ENCODE measurements at places on chromosomes 6 and 20. TPM values are rescaled to one million over a fixed set of nuclear protein-coding genes. Genes with fewer than 3 reads are reported as not detected.

NECAB3 gene
- 13.3 TPM for total RNA-seq

PI3 gene
- not detected for total RNA-seq

DNA sequence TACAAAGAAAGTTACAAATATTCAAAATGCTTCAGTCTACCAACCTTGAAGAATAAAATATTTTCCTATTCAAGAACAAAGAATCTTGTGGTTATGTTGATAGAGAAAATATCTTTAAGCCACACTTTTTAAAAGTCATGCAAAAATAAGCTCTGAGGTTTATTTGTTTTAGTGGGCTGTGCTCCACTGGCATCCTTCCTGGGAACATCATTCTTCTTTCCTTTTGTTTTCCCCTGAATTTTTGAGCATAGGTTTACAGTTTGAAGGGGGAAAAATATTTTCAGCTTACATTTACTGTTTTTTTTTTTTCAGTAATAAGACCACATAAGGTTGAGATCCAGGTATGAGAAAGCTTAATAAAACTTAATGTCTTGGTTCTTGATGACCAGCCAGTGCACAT, 72.0 kb upstream of the BACH2 start:
- no peak for DNase-seq

GRCh38 chr20:17655865-17656479, 26.1 kb downstream of the RRBP1 start:
- peak; percentile 11 for DNase-seq

DNA sequence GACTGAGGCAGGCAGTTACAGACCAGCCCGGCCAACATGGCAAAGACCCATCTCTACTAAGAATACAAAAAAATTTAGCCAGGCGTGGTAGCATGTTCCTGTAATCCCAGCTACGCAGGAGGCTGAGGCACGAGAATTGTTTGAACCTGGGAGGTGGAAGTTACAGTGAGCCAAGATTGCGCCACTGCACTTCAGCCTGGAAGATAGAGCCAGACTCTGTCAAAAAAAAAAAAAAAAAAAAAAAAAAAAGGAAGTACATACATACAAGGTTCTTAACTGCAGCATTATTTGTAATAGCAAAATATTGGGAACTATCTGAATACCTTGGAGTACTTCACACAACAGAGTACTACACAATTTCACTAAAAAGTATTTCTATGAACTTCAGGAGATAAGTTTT, 183.5 kb upstream of the OLIG3 start:
- DNase-seq = no peak

DNA sequence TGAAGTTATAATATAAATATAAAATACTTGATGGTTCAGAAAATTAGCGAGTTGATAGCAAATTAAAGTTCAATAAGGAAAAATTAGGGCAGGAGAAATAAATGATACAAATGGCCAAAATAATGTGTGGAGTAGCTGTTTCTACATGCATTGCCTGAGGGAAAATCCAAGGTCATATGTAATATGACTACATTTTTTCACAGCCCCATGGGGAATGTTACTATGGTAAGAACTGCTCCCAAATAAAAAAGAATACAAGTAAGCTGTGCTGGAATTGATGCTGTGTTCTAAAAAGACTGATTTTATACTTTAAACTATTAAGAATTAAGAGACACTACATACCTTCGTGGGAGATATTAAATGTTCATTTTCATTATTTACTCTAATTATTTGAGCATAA, 34.1 kb downstream of the MEI4 start:
- DNase-seq = no peak

- DNase-seq = no peak
Observed at GRCh38 chr6:17980329-17980728, 7.1 kb downstream of the KIF13A start.

PDE7B gene
- 0.73 TPM for total RNA-seq

DNA sequence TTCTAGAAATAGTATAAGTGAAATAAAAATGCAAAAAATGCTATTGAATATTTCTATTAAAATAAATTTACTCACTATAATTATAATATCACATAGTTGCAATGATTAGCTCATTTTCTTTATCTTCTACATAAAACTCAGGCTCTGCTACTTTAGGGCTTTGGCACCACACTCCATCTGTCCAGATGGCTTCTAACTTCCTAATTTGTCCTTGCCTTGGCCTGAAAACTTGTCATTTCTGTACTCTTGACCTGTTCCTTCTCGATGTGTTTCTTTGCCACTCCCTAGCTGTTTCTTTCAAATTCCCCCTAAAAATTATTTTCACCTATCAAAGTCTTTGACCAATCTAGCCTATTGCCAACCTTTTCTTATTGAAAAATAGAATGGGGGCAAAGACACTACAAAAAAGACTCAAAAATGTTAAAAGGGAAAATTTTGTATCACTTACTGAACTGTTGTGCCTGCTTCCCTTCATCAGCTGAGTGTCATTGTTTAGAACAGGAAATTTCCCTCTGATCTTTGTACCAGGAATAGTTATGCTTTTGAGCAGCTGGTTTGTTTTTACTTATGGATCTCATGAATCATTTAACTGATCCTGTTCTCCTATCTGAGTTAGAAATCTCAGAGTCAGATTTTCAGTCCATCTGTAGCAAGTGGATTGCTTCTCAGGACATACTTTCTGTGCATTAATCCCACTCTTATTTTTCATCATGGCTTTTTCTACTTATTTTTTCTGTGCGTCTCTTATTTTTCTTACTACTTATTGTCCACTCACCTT, 279.2 kb upstream of the CNR1 start:
- no peak for DNase-seq

DNA sequence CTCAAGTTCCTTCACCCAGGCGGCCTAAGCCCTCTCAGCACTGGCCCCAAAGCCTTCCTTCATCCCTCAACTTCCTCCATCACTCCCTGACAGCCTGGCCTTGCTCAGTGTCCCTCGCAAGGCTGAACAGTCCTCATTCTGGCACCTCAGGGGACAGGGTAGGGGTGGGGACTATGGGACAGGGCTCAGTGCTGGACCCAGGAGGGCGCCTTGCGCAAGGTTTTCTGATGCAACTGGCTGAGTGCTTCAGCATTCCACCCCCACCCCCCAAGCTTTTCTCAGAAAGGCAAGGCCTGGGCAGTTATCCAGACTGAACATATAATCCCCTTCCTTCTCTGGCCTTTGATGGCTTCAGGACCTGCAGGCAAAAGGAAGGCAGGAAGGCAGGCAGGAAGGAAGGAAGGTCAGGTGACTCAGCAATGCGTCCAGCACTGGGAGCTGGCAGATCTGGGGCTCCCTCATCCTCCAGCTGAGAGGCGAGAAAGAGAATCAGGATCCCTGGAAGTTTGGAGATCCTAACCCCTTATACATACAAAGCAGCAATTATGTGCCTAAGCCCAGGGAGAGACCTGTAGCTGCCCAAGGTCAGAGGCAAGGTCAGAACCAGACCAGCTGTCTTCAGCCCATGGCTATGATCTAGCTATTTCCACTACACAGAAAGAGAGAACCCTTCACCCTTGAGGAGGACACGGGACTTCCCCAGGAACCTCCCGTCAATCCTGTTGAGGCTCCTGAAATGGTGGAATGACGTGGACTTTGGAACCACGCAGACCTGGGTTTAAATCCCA, 8.6 kb upstream of the TRIB3 start:
- DNase-seq = no peak

DNA sequence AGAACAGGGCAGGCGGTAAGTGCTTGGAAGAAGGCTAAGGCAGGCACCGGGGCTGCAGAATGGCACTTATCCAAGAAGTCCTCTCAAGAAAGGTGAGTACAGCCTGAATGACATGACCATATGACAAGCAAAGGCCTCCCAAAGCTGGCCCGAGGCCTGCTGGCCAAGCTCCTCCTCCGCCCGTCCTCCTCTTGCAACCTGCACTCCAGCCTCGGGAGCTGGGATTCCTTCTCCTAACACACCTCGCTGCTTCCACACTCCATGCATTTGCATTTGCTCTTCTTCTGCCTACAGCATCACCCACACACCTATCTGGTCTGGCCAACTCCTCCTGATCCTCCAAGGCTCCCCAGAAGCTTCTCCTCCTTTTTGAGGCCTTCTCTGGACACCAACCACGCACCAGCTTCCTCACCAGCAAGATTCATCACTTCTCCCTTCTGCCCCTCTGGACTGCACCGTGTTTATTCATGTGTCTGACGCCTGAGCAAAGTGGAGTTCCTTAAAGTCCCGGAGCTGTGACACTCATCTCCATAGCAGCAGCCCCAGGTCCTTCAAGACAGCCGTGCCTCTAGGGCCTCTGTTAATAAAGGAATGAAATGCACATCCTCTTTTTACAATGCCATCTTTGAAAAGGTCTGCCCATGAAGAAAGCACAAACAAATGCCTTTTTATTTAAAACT, 32.3 kb downstream of the CNKSR3 start:
- DNase-seq = no peak

- DNase-seq = no peak
Observed at GRCh38 chr6:35034411-35035191, 106.5 kb downstream of the TCP11 start.

COL9A3 gene
- total RNA-seq = not detected

STMND1 gene
- total RNA-seq = not detected

GRCh38 chr6:36685926-36686667, 7.6 kb downstream of the CDKN1A start:
- no peak for DNase-seq

- no peak for DNase-seq
Observed at GRCh38 chr20:20815711-20816455, 103.4 kb upstream of the RALGAPA2 start.

CCDC170 gene
- total RNA-seq = not detected

SYCP2L gene
- total RNA-seq = not detected

GRCh38 chr6:12472601-12473038, 182.5 kb downstream of the EDN1 start:
- DNase-seq = no peak

All from activated CD4-positive, alpha-beta T cell treated with anti-CD3 and anti-CD28 coated beads for 36 hours (primary cell).